ENCODE measurements at places on chromosomes 1 and 21.

DNA sequence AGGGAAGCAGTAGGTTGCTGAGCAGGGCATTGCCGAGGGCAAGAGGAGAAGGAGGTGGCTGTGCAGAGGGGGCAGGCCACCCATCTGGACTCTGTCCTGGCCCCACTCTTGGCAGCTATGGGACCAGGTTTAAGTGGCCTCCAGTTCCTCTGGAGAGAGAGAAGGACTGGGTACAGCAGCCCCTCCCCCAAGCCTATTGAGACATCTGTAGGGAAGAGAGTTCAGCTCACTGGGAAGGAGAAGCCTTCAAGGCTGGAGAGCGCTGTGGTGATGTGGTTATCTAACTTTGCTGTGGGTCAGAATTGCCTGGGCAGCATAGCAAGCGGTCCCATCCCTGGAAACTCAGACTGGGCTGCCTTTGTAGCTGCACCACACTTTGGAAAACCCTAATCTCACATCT, 93.9 kb downstream of the KCNJ15 start:
- DNase-seq = no peak

- no peak for DNase-seq
Measured at GRCh38 chr1:11314959-11315358, 42.0 kb downstream of the UBIAD1 start.

DNA sequence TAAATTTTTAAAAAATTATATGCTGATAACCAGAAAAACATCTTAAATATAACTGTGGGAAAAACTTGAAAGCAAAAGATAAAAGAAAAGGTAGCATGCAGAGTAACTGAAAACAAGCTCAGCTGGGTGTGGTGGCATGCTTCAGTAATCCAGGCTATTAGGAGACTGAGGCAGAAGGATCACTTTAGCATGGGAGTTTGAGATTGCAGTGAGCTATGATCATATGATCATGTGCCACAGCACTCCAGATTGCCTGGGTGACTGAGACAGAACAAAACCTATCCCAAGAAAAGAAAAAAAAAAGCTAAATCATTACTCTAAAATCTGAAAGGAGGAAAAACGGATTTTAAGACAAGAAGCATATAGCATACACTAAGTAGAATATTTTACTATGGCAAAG, 1624.0 kb downstream of the AMY1C start:
- no peak for DNase-seq

GRCh38 chr21:33984021-33984481, 68.4 kb upstream of the ATP5PO start:
- DNase-seq = no peak

GRCh38 chr1:230752407-230752806, 5.2 kb downstream of the CAPN9 start:
- DNase-seq = no peak

GRCh38 chr1:43524804-43525203, 5.9 kb upstream of the PTPRF start:
- no peak for DNase-seq

DNA sequence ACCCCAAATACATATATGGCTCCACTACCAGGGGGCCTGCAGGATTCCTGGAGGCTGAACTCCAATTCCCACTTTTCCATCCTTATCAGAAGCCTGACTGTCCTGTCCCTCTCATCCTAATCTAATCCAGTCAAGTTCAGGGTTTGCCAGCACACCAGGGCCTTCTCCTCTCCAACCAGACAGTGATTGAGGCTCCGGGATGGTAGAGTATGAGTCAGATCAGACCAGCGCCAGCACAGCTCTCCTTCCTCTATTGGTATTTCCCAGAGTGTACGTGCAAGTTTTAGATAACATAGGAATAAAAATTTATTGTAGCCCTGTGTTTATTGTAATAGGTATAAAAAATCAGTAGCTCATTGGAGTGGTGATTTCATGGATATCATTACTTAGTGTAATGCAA, 24.5 kb upstream of the RCSD1 start:
- no peak for DNase-seq

- no peak for DNase-seq
Measured at GRCh38 chr1:229897501-229897900, 169.5 kb upstream of the GALNT2 start.

DNA sequence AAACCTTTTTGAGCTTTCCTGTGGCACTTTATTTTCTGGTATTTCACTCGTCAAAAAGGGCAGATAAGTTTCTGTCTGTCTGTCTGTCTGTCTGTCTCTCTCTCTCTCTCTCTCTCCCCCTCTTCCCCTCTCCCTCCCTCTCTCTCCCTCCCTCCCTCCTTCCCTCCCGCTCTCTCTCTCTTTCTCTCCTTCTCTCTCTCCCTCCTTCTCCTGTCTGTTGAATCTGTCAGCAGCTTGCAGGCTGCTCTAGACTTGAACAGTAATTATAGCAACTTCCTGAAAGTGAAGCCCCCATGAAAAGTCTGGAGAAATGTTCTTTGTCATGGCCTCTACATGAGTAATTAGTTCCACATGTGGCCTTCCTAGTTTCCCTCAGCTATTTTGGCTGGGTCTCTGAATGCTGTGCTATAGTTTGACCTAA, 275.2 kb upstream of the C1orf105 start:
- no peak for DNase-seq

DNA sequence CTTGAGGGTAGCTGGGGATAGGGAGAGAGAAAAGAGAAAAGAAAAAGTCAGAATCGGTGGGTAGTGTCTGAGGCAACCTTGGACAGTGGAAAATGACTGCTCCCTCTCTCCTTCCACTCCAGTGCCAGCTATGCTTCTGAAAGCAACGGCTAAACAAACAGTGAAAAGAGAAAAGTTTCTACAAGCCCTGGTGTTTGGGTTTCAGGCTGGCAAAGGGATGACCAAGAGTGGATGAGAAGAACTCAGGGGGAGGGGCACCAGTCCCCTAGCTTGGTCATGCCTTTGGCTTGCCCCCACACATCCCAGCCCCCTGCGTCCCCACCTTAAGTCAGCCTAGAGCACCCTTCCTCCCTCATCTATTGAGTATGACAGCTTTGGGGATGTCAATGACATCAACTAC, 8.6 kb downstream of the IL22RA1 start:
- DNase-seq = no peak

DNA sequence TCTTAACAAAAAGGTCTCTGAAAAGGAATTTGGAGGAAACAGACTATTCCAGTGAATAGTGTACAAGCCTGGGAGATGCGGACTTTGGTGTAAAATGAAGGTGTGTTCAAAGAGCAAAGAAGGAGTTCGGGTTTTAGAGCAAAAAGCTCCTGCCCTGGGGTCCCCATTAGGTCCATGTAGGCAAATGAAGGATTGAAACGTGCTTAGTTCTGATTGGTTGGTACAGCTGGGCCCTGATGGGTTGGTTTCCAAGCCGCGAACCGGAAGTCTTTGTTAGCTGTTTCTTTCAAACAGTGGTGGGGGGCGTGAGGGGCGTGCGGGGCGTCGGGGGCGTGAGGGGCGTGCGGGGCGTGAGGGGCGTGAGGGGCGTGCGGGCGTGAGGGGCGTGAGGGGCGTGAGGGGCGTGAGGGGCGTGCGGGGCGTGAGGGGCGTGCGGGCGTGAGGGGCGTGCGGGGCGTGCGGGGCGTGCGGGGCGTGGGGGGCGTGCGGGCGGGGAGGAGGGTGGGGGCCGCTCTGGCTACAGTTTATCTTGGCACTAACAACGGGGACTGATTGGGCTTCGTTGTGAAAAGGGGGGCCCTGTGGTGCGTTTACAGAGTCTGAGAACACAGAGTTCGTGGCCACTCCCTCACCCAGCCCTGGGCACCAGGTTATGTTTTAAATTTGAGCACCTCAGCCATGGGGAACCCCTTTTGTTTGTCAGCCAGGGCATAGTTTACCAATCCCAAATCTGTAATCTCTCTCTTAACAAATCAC, 29.4 kb downstream of the LRRC3 start:
- DNase-seq = no peak

- no peak for DNase-seq
Measured at GRCh38 chr1:208977638-208978256, 605.8 kb upstream of the CAMK1G start.

- DNase-seq = no peak
Measured at GRCh38 chr1:209850342-209850979, 22.7 kb downstream of the UTP25 start.

GRCh38 chr1:198205016-198205684, 48.4 kb downstream of the NEK7 start:
- no peak for DNase-seq

DNA sequence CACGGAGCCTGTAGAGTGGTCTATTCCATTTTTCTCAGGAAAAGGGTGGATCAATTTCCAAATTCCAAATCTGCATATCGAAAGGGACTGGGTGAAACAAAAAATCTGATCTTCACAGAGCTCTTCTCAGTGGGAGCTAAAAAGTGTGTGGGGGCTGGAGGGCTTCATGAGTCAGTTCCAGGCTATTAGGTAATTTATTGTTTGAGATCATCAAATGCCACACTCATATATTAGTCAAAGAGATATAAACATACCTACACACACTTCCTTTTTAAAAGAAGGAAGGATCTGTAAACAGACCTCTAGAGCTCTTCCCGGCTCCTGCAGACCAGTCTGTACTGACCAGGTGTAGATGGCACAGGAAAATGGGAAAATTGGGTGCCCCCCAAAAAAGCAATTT, 175.4 kb downstream of the ZBTB18 start:
- no peak for DNase-seq

DNA sequence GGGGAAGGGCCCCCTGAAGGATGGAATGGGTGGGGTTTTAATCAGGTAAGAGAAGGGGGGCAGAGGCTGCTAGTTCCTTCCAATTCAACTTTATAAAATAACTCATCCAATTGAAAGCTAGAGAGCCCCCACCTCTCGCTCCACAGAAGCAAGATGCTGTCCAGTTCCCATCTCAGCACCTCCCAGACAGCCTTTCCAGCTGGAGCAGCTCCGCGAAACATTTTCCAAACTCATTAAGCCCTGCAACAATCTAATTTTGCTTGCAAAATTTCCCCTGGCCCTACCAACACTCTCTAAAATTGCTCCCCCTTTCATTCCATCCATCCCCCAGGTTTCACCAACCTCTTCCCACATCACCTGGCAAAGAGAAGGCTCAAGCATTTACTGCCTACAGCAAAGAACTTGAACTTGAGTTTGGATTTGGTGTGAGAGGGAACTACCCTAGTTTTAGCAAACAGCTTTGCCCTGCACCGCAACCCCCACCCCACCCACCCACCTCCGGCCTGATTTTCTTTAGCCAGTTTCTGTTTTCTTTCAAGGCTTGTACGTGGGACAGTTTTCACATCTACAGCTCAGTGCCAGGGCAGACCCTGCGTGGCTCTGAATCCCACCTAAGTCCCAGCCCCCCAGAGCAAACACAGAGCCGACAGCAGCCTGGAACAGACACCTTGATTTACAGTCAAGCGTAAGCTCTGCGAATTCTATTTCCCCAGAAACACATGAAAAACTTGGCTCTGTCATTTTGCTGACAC, 46.7 kb downstream of the SYF2 start:
- no peak for DNase-seq

DNA sequence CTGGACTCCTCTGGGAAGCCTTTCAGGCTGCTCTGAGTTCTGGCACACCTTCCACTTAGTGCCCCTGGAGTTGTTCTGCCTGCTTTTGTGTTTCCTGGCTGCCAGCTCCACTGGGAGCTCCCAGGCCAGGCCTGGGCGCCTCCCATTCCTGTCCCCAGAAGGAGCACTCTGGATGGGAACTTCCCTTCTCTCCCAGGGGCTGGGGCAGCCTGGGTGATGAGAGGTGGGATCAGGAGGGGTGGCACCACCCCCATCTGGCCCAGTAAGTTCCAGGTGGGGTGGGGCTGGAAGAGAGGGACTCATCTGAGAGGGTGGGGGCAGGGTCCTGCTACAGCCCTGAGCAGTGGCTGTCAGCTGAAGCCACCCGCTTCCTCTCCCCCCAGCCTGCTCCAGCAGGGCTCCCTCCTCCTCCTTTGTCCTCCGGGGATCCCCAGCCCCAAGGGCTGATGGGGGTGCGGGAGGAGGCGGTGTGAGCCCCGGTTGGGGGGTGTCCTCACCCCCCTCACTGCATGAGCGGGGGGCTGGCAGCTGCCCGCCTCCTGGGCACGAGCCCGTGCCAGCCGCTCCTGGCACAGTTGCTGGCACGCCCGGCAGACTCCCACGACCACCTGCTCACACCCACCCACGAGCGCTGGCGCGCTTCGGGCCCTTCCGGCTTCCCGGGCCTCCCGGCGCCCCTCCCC, 4.7 kb downstream of the FOXO6 start:
- DNase-seq = no peak

GRCh38 chr1:147189514-147189913, 17.2 kb upstream of the PRKAB2 start:
- no peak for DNase-seq

DNA sequence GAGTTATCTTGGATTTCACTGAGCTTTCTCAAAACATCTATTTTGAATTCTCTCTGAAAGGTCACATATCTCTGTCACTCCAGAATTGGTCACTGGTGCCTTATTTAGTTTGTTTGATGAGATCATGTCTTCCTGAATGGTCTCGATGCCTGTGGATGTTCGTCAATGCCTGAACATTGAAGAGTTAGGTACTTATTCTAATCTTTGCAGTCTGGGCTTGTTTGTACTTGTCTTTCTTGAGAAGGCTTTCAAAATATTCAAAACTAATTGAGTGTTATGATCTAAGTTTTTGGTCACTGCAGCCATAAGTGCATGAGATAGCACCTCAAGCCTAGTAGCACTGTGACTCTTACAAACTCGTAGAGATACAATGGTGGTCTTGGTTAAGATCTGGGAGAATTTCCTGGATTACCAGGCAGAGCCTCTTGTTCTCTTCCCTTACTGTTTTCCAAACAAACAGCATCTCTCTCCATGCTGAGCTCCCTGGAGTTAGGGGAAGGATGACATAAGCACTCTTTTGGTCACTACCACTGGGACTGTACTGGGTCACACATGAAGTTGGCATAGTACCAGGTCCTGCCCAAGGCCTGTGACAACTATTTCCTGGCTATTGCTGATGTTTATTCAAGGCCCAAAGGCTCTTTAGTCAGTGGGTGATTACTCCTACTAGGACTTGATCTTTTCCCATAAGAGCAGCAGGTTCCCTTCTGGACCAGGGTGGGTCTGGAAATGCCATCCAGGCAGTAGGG, 25.6 kb downstream of the SLC22A15 start:
- DNase-seq = no peak

GRCh38 chr1:33177996-33178540, 3.8 kb downstream of the TRIM62 start:
- DNase-seq = no peak

GRCh38 chr1:222165629-222166028, 382.3 kb downstream of the HHIPL2 start:
- no peak for DNase-seq

DNA sequence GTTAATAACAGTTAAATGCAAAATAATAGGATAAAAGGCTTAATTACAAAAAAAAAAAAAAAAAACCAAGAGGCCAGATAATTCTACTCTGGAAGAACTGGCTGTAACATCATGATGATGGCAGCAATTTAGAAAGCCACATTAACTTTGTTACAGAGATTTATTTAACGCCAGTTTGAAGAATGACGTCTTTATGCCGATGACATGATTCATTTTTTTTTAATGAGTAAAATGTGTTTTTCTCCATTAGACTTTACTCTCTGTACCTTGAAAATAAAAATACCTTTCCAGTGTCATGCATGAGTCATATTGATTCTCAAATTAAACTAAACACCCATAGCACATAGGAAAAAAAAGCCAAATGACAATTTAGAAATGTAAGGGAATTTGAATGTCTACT, 226.1 kb downstream of the RGS7 start:
- DNase-seq = no peak

GRCh38 chr1:2459757-2460156, 16.3 kb upstream of the PLCH2 start:
- DNase-seq = no peak
